ENCODE measurements at places on chromosomes 6 and 20. TPM values are rescaled to one million over a fixed set of nuclear protein-coding genes. Genes with fewer than 3 reads are reported as not detected.
A peak's percentile ranks its signal among the peaks of the same experiment; 100 is the strongest.

The CST5 gene
- total RNA-seq: not detected

DNA sequence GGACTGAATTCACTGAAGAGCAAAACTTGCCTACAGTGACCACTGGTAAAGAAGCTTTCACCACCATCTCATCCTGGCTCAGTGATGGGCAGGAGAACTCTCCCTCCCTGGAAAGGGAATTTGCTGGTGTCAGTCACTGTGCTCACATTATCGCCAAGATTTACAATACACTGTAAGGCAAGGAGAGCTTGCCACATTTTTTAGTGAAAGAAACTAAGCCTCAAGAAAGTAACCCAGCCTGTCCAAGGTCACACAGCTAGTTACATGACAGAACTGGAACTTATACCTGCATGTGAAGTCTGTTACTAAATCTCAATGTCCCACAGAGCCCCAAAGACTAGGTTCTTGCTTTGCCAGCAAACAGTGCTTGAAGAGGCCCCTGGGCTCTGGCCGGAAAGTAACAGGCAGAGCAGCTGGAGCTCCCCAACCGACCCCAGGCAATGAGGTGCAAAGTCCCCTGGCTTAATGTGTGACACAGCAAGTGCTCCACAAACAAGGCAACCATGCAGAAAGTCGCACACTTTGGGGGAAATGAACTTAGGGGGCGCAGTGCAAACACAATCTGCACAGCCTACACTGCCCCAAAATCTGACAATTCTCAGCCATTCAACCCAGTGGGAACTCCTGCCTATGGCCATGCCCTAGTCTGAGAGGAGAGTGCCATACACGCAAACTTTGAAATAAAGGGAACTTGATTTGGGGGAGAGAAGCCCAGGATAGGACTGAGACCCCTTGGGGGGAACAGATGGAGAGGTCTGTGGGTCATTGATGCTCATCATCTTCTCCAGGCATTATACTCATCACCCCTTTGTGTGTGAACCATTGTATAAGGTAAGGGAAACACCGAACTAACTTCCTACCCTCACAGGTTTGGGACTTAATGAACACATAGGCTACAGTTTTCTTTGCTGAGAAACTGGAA is 1.9 kb downstream of the BCL2L1 start:
- peaks cover 57% of the 10 kb centered on the region for H3K36me3 ChIP-seq
- DNase-seq: peak; percentile 73
- H3K4me3 ChIP-seq: peak overlapping the region; percentile 98
- no peaks in the 10 kb centered on the region for H3K27me3 ChIP-seq
- H3K4me1 ChIP-seq: peaks cover 55% of the 10 kb centered on the region

The MEP1A gene
- total RNA-seq: not detected

- no peaks in the 10 kb centered on the region for H3K36me3 ChIP-seq
- H3K27ac ChIP-seq: no peak overlapping the region
- H3K27me3 ChIP-seq: peaks cover 3% of the 10 kb centered on the region
- H3K4me1 ChIP-seq: no peaks in the 10 kb centered on the region
Observed at GRCh38 chr6:167892835-167893815, 66.4 kb downstream of the AFDN start.

- H3K4me3 ChIP-seq: no peak overlapping the region
- peaks cover 16% of the 10 kb centered on the region for H3K27me3 ChIP-seq
- no peak for DNase-seq
- no peaks in the 10 kb centered on the region for H3K36me3 ChIP-seq
- no peak overlapping the region for H3K27ac ChIP-seq
Observed at GRCh38 chr20:48283470-48284110, 498.3 kb upstream of the SULF2 start.

GRCh38 chr6:21914121-21914973 is 320.8 kb downstream of the SOX4 start:
- peaks cover 10% of the 10 kb centered on the region for H3K4me1 ChIP-seq
- no peak overlapping the region for H3K27ac ChIP-seq
- DNase-seq: no peak
- H3K4me3 ChIP-seq: no peak overlapping the region

The CLDN20 gene
- not detected for total RNA-seq

The PIGU gene
- 20.1 TPM for total RNA-seq

GRCh38 chr6:79557673-79558467 is 20.6 kb upstream of the LCA5 start:
- H3K4me3 ChIP-seq: no peak overlapping the region
- DNase-seq: no peak
- no peak overlapping the region for H3K27ac ChIP-seq
- no peaks in the 10 kb centered on the region for H3K27me3 ChIP-seq
- H3K4me1 ChIP-seq: no peaks in the 10 kb centered on the region

The NKX2-4 gene
- total RNA-seq: not detected

The LST1 gene
- total RNA-seq: 15.5 TPM

GRCh38 chr20:32062776-32063170 is 10.7 kb downstream of the HCK start:
- no peaks in the 10 kb centered on the region for H3K4me1 ChIP-seq
- no peak overlapping the region for H3K27ac ChIP-seq
- H3K27me3 ChIP-seq: peaks cover 48% of the 10 kb centered on the region
- DNase-seq: no peak

The POU5F1 gene
- 0.21 TPM for total RNA-seq

All from natural killer cell treated with Interleukin-12 subunit alpha and Interleukin-12 subunit beta and Interleukin-15 and Interleukin-18, amount 100 ng/mL, for 72 hours (primary cell).